Body of pancreas (tissue), 4 donors: ENCODE measurements at places on chromosomes 7 and 10. TPM values are rescaled to one million over a fixed set of nuclear protein-coding genes. Genes with fewer than 3 reads are reported as not detected.

TAC1 gene
- not detected for total RNA-seq

FAM25C gene
- total RNA-seq, result not detected

COL13A1 gene
- not detected for total RNA-seq

MMRN2 gene
- 17.4 TPM for total RNA-seq

LIPM gene
- not detected for total RNA-seq

TMEM229A gene
- not detected for total RNA-seq

MCM10 gene
- total RNA-seq, result not detected

IGF2BP3 gene
- total RNA-seq, result 1.3 TPM

FGFBP3 gene
- 3.4 TPM for total RNA-seq

SVIL gene
- 41.2 TPM for total RNA-seq

SOSTDC1 gene
- total RNA-seq, result not detected

TDRD1 gene
- 0.78 TPM for total RNA-seq

CRHR2 gene
- 0.33 TPM for total RNA-seq

RARRES2 gene
- 400 TPM for total RNA-seq

ST8SIA6 gene
- not detected for total RNA-seq

KCP gene
- not detected for total RNA-seq

MDFIC gene
- 35.3 TPM for total RNA-seq

EPO gene
- total RNA-seq, result 1.3 TPM

HOXA10 gene
- not detected for total RNA-seq

OR2A5 gene
- total RNA-seq, result not detected
